LHCN-M2 (cell line): ENCODE measurements at places on chromosomes 5 and 9. TPM values are rescaled to one million over a fixed set of nuclear protein-coding genes. Genes with fewer than 3 reads are reported as not detected.

The MARVELD2 gene
- total RNA-seq, result 0.26 TPM in 1 of 2 replicates, not detected in the other

The HIGD2A gene
- 85.1 and 102 TPM in 2 replicates for total RNA-seq

The TEK gene
- 2.6 and 3.3 TPM in 2 replicates for total RNA-seq

The TLX3 gene
- total RNA-seq, result not detected in 2 replicates

The IL33 gene
- 0.11 and 0.13 TPM in 2 replicates for total RNA-seq

The NKD2 gene
- total RNA-seq, result not detected in 2 replicates

The FAM151B gene
- 3.0 and 3.1 TPM in 2 replicates for total RNA-seq

The ZNF658 gene
- total RNA-seq, result 3.6 TPM in 2 replicates
